ENCODE measurements at places on chromosomes 2 and 18.

GRCh38 chr18:55477860-55478581 lies 110.0 kb downstream of the TCF4 start:
- no peak for DNase-seq

DNA sequence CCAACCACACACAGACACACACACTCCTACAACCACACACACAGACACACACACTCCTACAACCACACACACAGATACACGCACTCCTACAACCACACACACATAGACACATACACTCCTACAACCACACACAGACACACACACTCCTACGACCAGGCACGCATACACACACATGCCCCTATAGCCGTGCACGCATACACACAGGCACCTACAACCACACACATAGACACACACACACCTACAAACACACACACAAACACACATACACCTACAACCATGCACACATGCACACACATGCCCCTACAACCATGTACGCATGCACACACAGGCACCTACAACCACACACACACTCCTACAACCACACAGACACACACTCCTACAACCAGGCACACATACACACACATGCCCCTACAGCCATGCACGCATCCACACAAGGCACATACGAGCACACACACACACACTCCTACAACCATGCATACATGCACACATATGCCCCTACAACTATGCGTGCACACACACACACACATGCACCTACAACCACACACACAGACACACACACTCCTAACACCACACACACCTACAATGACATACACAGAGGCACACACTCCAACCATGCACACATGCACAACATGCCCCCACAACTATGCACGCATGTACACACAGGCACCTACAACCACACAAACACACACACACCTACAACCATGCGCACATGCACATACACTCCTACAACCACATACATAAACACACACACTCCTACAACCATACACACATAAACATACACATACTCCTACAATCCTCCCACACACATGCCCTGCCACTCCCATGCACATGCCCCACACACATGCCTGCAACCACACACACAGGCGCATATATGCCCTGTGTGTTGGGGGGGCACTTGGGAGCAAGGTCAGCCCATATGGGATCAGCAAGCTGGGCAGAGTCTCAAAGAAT lies 19.1 kb upstream of the TEX51 start:
- DNase-seq = no peak

- DNase-seq = no peak
Observed at GRCh38 chr2:26807788-26808460, 22.1 kb downstream of the CENPA start.

DNA sequence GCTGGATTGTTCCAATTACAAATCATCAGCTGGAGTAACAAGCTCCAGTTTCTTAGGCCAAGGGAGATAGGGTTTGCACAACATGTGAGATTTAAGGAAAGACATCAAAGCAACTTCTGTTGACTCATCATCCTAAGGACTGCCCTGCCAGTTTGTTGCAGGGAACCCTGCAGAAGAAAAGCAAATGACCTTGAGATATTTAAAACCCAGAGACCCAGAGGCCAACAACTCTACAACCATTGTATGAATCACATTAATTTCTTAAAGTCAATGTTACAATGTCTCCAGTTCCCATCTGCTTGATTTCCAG lies 491.8 kb upstream of the ACVR2A start:
- no peak for DNase-seq

DNA sequence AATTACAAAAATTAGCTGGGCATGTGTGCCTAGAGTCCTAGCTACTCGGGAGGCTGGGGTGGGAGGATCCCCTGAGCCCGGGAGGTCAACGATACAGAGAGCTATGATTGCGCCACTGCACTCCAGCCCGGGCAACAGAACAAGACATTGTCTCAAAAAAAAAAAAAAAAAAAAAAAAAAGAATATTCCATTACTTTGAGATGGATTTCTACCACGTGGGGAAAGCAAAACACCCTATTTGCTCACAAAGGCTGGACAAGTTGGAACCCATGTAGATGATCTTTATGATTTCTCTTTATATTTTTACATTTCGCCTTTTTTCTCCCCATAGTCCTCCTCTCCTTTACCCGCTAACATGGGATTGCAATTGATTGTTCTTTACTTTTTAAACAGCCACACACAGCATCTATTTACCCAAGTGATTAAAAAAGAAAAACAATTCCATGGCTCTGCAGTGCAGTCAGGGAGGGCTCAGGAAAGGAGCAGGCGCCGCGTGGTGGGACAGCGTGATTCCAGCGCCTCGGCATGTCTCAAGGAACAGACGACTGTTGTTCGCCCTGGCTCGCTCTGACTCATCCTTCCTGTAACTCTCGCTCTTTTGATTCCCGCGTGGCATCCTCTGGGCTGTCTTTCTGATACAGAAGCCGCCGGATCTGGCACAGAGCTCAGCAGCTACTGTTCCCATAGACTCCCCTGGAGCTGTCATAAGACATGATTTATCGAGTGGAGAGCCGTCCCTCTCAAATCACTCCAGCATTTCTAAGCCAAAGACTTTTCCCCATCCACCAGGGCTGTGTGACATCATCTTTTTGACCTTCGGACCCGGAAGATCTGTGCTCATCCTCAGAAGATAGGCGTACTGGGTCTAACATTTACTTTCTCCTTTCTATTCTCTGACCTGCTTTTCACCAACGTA lies 230.4 kb upstream of the AGAP1 start:
- DNase-seq = no peak

Data from activated naive CD4-positive, alpha-beta T cell (primary cell).